ENCODE measurements at places on chromosomes 3 and 15.

DNA sequence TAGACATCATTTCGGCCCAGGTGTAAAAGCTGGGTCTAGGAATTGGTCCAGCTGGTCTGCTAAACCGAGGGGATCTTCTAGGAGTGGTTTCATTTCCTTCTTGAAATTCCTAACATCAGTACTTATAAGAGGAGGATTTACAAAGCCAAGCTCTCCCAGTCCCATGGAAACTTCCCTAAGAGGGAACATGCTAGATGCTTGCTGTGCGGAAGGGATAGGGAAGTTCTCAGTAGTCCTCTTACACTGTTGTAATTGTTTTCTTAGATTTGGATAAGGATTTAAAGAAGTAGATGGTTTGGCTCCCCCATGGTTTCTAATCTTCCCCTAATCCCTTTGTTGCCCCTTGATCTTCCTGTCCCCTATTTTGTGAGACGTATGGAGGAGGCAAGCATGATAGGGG is 89.7 kb upstream of the XCR1 start:
- DNase-seq, result no peak

GRCh38 chr3:183044547-183045229 is 54.6 kb downstream of the MCCC1 start:
- DNase-seq, result no peak

- DNase-seq, result no peak
Observed at GRCh38 chr15:55277116-55277564, 12.5 kb downstream of the RAB27A start.

DNA sequence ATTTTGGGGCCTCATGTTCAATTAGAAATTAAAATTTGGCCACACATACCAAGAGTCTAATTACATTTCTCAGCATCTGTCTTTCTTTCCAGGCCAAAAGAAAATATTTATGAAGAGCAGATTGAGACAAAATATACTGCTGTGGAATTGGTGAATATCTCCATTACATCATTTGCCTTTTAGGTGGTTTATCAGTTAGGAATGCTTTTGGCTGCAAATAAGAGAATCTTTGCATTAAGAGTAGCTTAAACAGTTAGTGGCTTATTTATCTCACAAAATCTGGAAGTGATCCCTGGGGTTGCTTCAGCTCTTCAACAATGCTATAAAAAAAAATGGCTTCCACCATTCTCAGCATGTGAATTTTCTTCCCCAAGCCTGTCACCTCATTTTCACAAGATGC is 308.7 kb downstream of the MAGI1 start:
- DNase-seq, result no peak

DNA sequence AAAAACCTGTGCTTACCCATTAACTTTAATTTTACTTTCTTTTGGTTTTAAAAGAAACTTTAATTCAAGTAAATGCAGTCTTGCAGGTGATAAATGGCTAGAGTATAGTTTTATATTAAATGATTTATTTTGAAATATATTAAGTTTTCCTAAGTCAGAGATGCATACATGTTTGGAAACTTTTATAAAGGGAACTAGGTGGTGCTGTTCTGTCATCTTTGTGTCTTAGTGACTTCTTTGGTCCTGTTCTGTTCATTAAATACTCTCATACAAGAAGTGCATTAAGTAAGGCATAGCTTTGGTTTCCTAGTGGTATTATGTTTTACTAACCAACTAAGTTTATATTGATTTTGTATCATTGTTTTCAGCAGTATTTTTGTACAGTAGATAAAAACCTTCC is 15.6 kb downstream of the CADM2 start:
- DNase-seq, result no peak

DNA sequence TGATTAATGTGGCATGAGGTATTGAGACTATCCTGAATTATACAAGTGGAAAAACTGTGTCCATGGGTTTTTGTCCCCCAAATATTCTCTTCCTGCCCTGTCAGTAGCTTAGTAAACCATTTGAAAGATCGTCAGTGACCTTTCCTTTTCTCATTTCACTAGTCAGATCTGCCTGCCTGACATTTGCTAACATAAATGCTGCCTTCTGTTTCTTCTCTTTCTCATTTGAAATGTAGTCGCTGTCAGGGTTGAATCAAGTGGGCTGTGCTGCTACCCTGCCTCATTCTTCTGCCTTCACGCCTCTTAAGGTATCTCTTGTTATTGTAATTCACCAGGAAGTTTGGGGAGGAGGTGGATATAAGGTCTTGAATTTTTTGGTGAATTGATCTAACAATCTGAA is 67.5 kb downstream of the LRCH3 start:
- no peak for DNase-seq

- no peak for DNase-seq
Observed at GRCh38 chr3:119733812-119734211, 31.0 kb downstream of the CFAP91 start.

GRCh38 chr3:174536319-174536718 is 322.8 kb upstream of the NAALADL2 start:
- no peak for DNase-seq

DNA sequence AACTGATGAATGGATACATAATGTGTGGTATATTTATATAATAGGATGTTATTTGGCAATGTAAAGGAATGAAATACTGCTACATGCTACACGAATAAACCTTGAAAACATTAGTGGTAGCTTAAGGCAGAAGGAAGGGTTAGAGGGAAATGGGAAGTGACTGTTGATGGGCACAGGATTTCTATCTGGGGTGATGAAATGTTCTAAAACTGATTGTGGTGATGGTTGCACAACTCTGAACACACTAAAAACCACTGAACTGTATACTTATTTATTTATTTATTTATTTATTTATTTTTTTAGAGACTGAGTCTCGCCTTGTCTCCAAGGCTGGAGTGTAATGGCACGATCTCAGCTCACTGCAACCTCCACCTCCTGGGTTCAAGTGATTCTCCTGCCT is 24.8 kb upstream of the SHISA5 start:
- no peak for DNase-seq

DNA sequence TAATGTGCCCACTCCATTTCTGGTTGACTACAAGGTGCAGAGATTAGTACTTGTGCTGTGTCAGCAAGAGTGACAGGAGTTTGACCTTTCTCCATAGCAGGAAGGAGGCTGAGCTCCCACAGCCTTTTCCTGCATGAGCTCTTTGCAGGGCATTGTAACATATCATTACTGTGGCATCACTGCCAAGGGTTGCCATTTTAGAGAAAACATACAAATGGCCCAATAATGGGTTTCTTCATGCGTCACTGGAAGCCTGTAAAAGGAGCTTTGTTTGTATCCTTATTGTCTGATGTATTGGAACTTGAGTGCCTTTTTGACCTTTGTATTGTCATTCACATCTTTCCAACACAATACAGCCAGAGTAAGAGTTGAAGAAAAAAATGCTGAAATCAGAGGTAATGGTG is 323.0 kb upstream of the CDIN1 start:
- DNase-seq, result no peak

DNA sequence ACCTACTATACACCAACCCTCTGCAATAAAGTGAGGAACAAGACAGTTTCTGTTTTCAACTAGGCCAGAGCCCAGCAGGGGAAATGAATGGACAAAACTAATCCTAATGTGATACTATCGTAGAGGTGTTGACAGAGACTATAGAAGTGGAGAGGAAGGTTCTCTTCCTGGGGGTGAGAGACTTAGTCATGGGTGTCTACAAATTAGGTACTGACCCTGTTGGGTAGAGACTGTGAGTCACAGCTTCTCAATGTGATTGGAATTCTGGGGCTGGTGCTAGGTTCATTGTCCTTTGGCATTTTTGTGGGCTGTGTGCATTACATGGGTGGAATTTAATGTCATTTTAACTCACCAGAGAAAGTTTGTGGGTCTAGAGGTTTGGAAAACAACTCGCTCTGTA is 79.3 kb downstream of the ADAMTSL3 start:
- no peak for DNase-seq

DNA sequence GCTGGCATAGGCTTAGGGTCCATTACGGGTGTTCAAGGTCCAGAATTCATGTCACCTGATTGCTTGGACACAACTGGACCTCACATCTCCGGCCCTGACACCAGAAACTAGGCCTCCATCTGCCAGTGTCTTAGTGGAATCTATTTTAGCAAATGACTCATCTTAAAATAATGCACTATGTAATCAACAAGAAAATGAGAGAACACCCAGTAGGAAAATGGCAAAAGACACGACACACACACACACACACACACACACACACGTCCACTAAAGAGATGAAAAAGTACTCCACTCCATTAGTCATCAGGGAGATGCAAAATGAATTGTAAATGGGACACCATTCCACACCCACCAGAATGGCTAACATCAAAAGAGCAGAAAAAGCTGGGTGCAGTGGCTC is 11.2 kb downstream of the APBA2 start:
- DNase-seq, result no peak

DNA sequence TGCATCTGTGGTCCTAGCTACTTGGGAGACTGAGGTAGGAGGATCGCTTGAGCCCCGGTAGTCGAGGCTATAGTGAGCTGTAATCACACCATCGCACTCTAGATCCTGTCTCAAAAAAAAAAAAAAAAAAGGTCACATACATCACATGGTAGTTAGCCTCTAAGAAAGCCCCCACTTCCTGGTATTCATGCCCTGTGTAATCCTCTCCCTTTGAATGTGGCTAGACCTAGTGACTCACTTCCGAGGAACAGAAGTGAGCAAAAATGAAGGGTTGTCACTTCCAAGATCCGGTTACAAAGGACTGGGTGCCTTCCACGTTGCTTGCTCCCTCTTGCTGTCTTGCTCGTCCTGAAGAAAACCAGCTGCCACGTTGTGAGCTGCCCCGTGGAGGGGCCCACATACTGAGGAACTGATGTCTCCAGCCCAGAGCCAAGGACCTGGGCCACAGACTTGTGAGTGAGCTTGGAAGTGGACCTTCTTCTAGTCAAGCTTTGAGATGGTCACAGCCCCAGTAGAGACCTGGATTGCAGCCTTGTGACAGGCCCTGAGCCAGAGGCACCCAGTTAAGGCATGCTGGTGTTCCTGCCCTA is 12.6 kb upstream of the LCTL start:
- no peak for DNase-seq
